ENCODE measurements at places on chromosomes 2 and 18.

DNA sequence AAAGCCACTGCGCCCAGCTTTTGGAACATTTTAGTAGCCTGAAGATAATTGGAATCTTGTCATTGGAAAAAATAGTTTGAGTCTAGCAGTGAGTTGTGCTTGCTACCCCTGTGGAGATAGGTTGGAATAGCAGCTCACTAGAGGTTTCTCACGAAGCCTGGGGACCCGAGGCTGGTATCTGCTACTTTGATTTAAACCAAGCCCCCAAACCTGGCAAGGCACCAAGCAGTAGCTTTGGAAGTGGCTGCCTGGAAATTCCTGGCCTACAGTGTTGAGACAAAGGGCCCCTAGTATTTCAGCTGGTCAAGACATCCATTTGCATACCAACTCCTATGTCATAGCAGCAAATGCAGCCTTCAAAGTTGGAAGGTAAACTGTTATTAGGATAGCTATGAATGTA is 42.1 kb downstream of the NOP58 start:
- H3K4me3 ChIP-seq, result no peak overlapping the region
- no peak overlapping the region for H3K27ac ChIP-seq
- no peaks in the 10 kb centered on the region for H3K27me3 ChIP-seq
- peaks cover 47% of the 10 kb centered on the region for H3K36me3 ChIP-seq

DNA sequence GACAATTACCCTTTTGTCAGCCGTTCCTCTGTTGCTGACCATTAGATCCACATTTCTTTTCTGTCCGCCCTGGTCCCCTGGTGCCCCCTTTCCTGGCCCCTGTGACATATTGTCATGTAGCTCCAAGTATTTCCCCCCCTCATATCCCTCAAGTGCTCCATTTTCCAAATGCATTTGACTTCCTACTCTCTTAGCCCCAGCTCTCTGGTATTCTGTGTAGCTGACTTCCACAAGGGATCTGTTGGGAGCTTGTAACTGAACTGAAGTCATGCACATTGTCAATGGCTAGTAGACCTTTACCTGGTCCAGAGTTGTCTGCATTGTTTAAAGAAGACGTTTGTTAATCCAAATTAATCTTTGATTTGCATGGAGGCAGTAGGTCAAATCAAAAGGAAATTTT is 34.8 kb downstream of the LIPG start:
- no peaks in the 10 kb centered on the region for H3K27me3 ChIP-seq
- no peak overlapping the region for H3K4me3 ChIP-seq
- no peak overlapping the region for H3K27ac ChIP-seq

- no peaks in the 10 kb centered on the region for H3K36me3 ChIP-seq
- peaks cover 5% of the 10 kb centered on the region for H3K4me1 ChIP-seq
- no peak for DNase-seq
- no peak overlapping the region for H3K27ac ChIP-seq
- no peaks in the 10 kb centered on the region for H3K27me3 ChIP-seq
Measured at GRCh38 chr18:26617151-26617554, 68.8 kb upstream of the KCTD1 start.

DNA sequence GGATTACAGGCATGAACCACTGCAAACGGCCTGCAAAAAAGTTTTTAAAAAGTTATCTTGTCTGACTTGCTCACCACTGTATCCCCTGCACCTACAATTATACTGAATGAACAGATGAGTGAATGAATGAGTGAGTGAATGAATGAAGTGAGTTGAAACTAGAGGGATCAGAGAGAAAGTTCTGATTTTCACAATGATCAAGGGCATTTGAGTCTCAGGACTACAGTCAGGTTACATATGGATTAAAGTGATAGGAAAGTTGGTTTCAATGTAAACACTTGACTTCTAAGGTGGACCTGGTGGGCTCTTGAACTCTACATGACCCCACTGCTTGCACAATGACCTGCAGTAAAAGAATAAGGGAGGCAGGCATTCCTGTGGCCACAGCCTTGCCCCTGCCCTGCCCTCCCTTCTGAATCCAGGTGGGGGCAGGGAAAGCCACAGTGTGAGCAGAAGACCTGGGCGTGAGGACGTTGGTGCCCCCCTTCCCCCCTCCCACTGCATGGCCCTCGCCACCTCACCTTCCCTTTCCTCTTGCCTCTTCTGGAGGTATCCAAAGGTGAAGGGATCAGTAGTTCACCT is 10.7 kb downstream of the C2orf80 start:
- no peaks in the 10 kb centered on the region for H3K36me3 ChIP-seq
- H3K4me3 ChIP-seq, result no peak overlapping the region

DNA sequence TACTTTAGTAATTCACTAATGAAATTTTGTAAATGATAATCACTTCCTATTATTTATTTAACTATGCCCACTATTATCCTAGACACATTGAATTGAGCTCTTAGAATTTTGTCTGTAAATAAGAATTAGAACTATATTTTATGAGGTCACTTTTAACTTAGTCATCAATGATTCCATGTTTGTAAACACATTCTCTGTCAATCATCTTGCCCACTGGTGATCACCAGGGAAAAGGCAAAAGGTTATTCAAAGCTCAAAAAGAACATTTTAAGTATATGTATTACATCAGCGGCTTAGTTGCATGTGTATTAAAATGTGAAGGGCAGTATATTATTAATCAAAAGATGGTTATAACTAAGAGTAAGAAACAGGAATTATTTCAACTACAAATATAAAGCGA is 25.2 kb downstream of the SCN9A start:
- no peaks in the 10 kb centered on the region for H3K4me1 ChIP-seq
- no peaks in the 10 kb centered on the region for H3K27me3 ChIP-seq
- H3K27ac ChIP-seq, result no peak overlapping the region
- no peak overlapping the region for H3K4me3 ChIP-seq
- no peaks in the 10 kb centered on the region for H3K36me3 ChIP-seq
- no peak for DNase-seq

- H3K4me3 ChIP-seq, result no peak overlapping the region
- DNase-seq, result peak; percentile 66
- H3K36me3 ChIP-seq, result no peaks in the 10 kb centered on the region
- no peaks in the 10 kb centered on the region for H3K27me3 ChIP-seq
Measured at GRCh38 chr2:119114266-119114665, 44.3 kb downstream of the C1QL2 start.
